ENCODE measurements at places on chromosomes 6 and 20.

DNA sequence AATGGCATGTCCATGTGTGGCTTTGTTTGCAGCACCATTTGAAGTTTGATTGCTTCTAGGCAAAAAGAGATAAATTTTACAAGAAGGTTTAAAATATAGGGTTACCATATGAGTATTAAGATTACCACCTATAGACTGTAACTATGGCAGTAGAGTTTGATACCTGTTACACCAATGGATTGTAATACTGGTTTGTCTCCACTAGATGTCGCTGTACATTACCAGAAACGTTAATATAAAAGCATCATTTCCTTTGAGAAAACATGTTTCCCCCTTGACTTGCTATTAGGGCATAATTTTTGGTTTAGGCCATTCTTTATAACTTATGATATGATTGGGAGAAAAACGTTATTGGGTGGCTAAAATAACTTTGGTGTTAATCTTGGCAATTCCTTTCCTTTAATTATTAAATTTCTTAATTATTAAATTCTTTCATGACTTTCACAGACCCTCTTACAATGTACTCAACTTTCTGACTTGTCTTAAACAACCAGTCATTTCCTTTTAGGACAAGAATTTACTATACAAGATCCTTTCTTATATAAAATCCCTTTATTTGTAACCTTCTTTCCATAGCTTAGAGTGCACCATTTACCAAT is 42.8 kb downstream of the HLA-DPB1 start:
- no peak for DNase-seq

- no peak for DNase-seq
Observed at GRCh38 chr6:44896701-44897100, 431.4 kb upstream of the RUNX2 start.

DNA sequence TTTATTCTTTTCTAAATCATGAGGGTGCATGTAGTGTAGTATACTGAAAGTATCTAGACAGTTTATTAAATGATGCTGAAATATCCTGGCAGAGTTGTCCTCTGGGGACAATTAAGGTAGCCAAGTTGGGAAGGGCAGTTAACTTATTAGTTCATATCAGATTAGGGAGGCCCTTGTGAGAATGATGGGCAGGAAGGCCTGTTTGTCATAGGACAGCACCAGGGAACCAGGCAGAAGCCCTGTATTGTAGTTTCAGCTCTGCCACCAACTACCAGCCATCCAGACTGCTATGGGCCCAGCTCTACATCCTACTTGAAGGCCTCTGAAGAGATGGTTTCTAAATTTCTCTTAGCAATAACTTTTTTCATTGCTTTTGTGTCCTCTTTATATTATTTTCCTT is 4.0 kb downstream of the MYLIP start:
- DNase-seq = no peak

GRCh38 chr20:50182346-50182745 is 8.3 kb upstream of the CEBPB start:
- DNase-seq = no peak

GRCh38 chr6:129497481-129498441 is 212.2 kb downstream of the ARHGAP18 start:
- DNase-seq = no peak

- DNase-seq = no peak
Observed at GRCh38 chr20:52433326-52434040, 241.9 kb upstream of the ZFP64 start.

DNA sequence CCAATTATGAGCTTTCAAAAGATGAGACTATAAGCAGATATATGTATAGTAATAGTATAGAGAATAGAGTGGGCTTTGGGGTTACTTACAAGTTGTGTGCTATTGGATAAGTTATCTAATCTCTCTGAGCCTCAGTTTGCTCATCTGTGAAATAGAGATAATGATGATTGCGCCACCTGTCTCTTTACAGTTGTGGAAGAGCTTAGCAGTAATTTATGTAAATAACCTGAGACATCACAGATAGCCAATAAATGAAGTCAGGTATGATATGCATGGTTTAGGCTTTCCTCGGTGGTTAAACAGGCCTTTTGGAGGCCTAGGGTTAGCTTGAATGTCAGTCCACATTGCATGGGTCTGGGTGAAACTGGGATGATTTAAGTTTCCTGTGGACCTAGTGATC is 29.8 kb upstream of the SCUBE3 start:
- no peak for DNase-seq

GRCh38 chr20:38628580-38629470 is 27.2 kb downstream of the ARHGAP40 start:
- no peak for DNase-seq

All from activated CD4-positive, CD25-positive, alpha-beta regulatory T cell (primary cell).